ENCODE measurements at places on chromosomes 13 and 19.

GRCh38 chr13:46486270-46486669, 66.7 kb upstream of the LRCH1 start:
- DNase-seq: no peak

DNA sequence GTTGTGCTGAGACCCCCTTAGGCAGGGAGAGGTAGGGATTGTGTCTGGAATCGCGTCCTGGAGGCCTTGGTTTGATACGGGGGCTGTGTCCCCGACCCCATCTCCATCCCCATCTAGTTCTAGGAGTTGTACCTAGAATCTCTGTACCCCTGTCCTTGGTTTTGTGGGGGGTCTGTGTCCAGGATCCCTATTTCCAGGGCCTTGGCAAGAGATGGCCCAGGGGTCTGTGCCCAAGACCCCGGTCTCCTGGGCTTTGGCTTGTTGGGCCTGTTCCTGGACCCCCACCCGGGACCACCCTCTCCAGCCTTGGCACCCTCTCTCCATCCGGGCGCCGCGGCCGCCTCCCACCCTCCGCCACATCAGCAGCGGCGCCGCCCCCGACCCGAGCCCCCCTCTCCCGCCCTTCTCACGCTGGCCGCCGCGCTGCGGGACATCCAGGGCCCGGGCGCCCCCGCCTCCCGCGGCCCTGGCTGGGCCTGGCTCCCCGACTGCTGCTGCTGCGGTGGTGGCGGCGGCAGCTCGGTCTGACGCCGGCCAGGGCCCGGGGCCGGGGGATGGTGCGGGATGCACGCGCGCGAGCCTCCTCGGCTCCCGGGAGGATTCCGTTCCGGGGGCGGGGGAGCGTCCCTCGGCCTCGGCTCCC, at the start of gene NUMBL:
NUMBL (minus strand) TSS at position 602 of the 643 bp plus-strand sequence; CDS start at position 434, 168 bp downstream.
- no peak for DNase-seq

- DNase-seq: no peak
Measured at GRCh38 chr19:31270897-31271296, 78.3 kb downstream of the TSHZ3 start.

- DNase-seq: no peak
Measured at GRCh38 chr13:43924549-43925245, 45.0 kb downstream of the LACC1 start.

DNA sequence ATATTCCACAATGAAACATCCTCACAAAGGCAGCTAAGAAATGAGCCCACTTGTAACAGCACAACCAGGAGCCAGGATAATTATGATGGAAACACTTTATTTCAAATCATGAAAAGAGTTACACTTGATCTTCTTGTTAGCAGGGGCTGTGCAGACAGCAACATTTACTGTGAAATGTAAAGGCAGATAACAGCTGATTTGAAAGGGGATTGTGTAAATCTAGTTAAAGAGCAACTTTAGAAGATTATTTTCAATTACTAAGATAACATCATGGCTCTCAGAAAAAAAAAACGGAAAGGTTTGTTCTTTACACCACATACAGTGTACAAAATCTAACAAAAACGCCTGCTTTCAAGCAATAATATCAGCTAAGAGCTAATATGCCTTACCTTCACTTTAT, 22.4 kb downstream of the ENOX1 start:
- no peak for DNase-seq

GRCh38 chr13:46598140-46598819, 45.3 kb downstream of the LRCH1 start:
- no peak for DNase-seq

DNA sequence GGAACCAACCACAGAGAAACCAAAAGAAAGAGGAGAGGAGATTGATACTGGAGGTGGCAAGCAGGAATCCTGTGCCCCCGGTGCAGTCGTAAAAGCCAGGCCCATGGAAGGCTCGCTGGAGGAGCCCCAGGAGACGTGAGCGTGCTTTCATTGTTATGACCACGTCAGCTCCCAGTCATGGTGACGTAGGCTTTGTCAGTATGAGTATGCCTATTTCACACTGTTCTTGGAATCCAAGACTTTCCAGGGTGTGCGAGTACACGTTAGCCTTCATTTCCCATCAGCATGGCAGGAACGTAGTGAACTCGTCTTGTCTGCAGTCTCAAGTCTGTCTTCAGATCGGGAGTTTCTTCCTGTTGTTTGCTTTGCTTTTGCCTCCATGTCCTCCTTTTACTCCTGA, 15.4 kb upstream of the CHAMP1 start:
- DNase-seq: no peak

- no peak for DNase-seq
Measured at GRCh38 chr13:111665691-111666095, 345.3 kb downstream of the TEX29 start.

DNA sequence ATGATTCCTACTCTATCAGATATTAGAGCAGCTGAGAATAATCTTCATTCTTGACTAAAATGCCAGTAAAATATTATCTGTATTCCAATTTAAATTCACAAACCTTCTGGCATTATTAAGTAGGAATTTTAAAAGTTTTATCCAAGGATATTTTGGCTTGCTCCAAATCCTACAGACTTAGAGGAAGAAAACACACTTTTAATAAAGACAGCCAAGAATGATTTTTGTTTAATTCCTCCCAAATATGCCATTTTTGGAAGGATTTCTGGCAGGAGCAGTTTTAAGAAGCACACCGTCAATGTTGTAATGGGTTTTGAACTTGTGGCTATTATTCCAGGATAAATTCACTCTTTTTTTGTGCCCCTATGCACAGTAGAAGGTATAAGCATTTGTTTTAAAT, 355.1 kb downstream of the SLITRK5 start:
- DNase-seq: no peak

- DNase-seq: peak; percentile 74
Measured at GRCh38 chr13:43057653-43058317, 34.4 kb downstream of the DNAJC15 start.

GRCh38 chr19:53865918-53866864, 1.5 kb upstream of the MYADM start:
- peak; percentile 32 for DNase-seq

- no peak for DNase-seq
Measured at GRCh38 chr13:99757756-99758459, 213.7 kb downstream of the ZIC5 start.

DNA sequence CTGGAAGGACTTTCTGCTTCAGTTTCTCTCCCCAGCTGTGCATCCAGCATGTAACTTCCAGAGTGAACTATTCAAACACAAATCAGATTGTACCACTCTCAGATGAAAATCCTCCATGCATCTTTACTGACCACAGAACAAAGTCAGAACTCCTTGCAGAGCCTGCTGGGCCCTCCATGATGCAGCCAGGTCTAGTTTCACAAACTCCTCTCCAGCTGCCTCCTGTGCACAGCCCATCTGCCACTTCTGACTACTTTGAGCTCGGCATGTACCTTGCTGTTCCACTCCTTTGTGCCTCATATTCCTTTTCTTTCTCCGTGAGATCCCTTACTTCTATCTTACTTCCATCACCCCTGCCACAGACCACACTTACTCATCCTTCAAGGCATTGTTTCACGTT, 31.4 kb downstream of the NALCN start:
- no peak for DNase-seq

DNA sequence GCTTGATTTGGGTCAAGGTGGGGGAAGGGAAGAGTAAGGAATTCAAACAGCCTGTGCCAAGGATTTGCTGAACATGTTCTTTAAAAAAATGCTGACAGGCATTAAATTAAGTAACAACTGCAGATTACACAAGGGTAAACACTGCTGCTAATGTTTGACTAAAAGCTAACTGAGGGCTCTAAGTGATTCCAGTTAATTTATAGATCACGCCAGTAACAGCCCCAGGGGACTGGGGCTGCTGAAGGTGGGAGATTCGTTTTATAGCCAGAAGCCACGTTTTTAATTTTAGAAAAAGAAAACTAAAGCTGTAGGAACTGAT, 321.7 kb downstream of the DLEU7 start:
- DNase-seq: no peak

GRCh38 chr19:50500753-50501151, 10.2 kb downstream of the JOSD2 start:
- no peak for DNase-seq

DNA sequence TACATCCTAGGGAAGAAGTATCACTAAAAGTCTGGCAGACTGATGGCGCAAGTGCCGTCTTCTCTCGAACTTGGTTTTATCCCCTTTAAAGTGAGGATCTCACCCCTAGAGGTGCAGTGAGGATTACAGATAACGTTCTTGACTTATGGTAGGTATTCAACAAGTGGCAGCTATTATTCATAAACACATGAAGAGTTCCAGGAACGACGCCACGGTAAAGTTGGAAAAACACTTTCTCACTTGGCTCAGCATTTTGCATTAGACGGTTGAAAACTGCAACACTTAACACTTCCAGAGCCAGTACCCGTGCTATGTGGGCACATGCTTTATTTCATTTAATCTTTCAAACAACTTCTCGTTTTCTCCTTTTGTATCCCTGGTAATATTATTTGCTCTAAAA, 8.7 kb downstream of the PROZ start:
- DNase-seq: no peak

DNA sequence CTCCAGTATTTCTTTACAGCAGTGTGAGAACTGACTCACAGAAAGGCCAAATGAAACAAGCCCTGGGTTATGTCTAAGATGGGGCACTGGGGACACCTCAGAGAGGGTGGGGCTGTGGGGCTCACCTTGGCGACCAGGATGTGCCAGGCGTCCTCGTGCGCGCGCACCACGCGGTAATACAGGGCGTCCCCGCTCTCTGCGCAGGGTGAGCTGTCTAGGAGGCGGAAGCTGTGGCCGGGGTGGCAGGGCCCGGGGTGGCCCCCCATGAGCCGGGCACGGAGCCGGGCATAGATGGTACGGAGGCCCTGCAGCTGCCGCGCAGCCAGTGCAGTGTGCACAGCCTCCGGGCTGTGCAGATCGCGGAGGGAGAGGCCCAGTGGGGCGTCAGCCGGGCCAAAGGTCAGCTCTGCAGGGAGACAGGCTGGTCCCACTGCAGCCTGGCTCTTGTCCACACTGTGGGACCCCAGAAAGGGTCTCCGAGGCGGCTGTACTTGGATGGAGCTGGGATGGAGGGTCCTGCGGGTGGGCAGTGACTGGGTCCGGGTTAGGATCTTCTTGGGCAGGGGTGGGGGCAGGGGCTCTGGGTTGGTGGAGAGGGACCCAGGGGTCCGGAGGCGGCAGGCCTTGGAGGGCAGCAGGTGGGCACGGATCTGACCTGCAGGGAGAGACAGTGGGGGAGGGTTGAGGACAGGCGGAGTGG, 3.4 kb downstream of the PEAK3 start:
- DNase-seq: no peak

DNA sequence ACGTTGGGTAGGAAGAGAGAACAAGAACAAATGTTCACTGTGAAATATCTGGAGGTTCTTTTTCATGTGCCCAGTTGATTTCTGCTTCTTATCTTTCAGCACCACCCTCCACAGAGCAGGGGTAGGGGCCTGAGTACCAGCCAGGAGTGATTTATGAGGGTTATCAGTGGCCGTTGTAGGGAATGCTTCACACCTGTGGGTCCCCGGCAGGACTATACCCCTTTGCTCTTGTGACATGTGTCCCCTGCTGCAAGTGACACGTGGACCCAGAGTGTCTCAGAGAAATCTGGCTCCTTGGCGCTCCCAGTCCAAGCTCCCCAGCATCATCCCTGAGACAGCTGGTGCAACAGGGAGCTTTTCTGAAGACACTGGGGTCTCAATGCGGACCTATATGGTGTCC, 29.7 kb downstream of the SIAH3 start:
- no peak for DNase-seq

DNA sequence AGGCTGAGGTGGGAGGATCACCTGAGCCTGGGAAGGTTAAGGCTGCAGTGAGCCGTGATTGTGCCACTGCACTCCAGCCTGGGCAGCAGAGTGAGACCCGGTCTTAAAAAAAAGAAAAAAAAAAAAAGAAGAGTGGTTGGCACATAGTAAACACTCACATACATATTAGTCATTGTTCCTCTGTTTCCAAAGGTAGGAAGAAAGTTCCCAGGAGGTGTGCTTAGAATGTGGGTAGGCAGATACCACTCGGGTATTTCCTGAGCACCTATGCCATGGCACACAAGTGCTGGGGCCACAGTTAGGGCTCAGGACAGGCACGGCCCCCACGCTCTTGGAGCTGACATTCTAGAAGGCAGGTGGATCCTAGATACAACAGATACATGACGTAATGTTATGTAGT, 41.4 kb downstream of the SIPA1L3 start:
- DNase-seq: no peak

- no peak for DNase-seq
Measured at GRCh38 chr13:42702716-42703115, 78.7 kb upstream of the FAM216B start.

DNA sequence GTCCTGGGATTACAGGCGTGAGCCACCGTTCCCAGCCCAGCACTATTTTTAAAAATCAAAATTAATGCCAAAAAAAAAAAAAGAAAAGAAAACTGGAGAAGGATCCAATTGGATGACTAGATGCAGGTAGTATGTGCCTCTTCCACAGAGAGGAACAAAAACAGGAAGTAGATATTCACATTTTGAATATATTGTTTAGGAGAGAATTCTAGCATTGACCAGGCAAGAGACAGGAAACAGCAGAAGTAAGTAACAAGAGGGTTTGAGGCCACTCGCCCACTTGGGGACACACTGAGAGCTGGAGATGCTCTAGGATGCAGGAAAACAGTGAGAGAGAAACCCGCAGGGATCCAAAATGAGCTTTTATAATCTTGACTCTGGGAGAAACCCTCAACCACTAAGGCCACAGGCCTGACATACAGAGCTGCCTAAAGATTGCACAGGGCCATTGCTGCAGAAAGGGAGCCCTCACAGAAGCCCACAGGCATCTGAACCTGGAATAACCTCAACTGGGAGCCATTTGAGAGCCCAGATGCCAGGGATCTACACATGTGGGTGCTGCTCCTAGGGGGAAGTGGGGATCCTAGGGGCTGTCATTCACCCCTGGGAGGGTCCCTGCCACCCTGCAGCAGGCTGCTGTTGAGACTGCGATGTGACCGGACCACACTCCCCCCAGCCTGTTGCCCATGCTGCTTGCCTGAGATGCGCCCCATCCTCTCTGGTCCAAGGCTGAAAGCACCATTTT, 28.2 kb downstream of the IGFL2 start:
- DNase-seq: no peak

- no peak for DNase-seq
Measured at GRCh38 chr13:79585033-79585432, 104.1 kb downstream of the NDFIP2 start.

DNA sequence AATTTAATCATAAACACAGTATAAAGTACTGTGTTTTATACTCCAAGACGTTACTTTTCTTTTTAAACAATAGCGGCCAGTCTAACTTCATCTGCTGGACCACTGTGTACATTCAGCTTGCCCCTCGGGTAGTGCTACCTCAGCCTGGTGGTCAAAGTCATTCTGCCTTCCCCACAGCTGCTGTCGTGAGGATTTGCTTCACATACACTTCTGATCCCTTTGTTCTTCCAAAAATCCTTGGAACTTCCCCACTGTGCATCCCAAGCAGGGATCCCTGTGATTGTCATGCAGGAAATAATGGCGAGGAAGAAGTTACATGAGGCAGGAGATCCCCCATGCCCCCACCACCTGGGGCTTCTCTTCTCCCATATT, 234.9 kb upstream of the STARD13 start:
- no peak for DNase-seq

GRCh38 chr13:30314562-30314961, 7.2 kb upstream of the KATNAL1 start:
- no peak for DNase-seq

- no peak for DNase-seq
Measured at GRCh38 chr19:6794686-6795431, 22.4 kb downstream of the VAV1 start.

Measured in DMS153 (cell line).